NCI-H2171 treated with DMSO at 0.1 percent for 48 hours (cell line): ENCODE measurements at places on chromosomes 3 and 15.

DNA sequence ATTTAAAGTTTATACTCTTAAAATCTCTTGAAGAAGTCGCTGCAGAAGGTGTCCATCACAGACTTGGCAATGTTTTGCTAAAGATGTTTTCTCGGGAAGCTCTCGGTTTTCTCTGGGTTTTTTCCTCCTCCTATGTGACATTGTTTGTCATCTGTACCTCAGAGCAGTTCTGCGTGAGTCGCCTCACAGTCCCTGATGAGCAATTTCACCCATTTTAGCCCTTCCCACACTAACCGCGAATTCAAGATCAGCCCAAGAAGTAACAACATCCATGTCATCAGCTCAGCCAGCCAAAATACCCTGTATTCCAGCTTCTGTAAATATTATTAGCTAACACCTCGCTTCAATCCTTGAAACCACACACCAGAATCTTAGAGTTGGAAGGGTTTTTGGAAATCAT lies 224.3 kb upstream of the SETMAR start:
- no peak for DNase-seq

DNA sequence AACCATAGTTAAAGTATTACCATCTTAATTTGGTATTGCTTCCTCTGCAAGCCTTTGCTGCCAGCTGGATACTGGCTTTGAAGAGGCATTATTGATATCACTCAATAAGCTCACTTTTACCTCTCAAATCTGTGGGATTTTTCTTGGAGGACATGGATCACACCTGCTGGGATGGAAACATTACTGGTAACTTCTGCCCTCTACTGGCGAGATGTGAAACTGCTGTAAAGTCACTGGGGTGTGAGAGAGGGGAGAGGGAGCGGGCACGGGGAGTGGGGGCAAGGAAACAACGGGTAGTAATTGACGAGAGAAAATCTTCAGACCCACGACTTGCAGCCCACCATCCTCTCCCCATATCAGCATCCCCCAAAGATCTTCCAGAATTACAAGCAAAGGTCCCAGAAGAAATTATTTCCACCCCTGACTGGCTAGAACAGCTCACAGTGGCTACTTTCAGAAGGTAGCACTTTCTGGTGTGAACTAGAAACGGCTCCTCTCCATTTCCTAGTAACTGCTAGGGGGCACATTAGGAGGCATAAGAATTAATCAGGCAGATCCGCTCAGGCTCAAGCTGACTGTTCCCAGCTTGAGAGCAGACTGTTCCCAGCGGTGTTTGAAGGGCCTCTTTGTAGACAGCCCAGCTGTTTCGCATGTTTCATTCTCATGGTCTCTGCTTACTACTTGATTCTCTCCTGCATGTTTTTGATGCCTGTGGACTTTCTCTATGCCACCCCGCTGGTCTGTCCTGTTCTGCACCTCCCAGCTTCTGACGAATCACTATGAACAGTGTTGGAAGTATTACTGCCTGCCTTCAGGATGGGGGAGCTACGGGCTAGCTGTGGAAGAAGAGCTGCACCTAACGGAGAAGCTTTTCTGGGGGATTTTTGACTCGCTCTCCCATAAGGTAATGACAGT lies 230.4 kb upstream of the CHRM5 start:
- DNase-seq: peak; percentile 52

- no peak for DNase-seq
Observed at GRCh38 chr3:58022490-58022889, 14.3 kb downstream of the FLNB start.

DNA sequence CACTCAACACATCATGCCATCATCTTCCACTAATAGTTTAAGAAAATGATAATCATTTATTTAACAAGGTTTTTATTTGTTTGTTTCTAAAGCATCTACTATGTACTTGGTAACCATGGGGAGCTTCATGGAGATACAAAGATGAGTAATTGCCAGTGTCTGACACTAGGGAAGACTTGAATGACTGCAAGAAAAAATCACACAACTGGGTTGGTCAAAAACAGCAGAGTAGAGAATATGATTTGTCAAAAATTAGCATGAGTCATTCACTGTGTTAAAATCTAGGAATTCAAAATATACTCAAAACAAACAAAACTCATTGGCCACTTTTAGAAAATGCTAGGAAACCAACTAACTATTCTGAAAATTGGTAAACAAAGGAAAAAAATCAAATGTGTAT lies 6.3 kb downstream of the BNC1 start:
- DNase-seq: no peak

DNA sequence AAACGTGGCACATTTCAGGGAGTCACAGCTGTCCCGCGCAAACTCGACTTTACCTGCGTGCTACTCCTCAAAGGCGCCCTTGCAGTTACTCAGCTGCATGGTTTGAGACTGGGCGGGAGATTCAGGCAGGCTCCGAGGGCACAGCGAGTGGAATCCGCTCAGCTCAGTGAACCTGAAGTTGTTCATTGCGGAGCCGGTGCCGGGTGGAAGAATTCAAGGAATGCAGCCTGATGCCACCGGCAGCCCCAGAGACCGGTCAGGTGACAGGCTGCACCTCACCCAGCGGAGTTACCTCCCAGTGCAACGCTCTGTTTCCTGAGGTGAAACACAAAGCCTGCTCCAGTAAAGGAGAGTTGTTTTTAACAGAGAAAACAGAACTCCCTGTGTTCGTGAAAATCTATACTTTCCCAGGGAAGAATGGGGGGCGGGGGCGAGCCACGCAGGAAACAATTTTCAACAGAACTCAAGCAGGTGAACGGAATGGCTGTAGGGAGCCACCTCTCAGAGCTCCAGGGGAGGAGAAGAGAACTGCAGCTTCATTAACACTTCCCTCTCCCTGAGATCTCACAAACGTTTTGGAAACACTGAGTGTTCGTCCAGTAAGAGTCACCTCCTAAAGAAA lies 3.8 kb downstream of the VEPH1 start:
- no peak for DNase-seq

DNA sequence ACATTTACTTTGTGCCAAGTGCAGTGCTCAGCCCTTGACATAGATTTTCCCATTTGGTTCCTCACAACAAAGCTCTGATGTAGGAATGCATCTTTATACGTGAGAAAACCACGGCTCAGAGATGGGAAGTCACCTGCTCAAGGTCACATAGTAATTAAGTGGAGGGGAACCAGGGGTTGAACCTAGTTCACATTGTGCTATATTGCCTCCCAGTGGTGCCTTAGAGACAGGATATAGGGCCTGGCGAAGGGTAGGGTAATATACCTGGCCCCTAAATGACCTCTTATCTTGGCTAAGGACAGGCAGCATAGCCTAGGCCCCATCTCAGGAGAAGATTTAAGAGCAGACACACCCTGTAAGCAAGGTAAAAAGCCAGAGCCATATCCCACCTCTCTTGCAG lies 71.5 kb downstream of the FOXP1 start:
- no peak for DNase-seq

DNA sequence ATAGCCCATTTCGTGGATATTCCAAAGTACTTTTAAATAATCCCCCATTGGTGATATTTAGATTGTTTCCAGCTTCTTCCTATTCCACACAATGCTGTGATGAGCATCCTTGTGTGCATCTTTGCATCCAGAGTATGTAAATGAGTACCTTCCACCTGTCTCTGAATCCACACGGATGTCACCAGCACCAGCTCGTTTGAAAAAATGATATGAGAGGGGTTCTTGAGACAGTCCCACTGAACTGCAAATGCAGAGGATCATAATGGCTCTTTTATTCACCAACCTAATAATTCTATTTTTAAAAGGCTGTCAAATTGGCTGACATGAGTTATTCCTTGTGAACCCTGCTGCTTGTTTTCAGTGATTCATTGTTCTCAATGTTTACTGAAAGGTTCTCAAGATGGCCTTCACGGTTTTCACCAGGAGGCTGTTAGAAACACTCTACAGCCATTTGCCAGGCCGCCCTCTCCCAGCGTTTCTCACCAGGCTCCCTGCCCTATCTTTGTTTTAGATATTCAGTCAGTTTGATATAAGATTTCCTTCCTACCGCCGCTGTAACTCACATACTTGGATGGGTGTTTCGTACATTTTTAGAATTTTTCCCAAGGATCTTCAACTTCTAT lies 96.7 kb upstream of the PTPRG start:
- DNase-seq: no peak

GRCh38 chr3:175646865-175647264 lies 787.7 kb downstream of the NAALADL2 start:
- DNase-seq: no peak

DNA sequence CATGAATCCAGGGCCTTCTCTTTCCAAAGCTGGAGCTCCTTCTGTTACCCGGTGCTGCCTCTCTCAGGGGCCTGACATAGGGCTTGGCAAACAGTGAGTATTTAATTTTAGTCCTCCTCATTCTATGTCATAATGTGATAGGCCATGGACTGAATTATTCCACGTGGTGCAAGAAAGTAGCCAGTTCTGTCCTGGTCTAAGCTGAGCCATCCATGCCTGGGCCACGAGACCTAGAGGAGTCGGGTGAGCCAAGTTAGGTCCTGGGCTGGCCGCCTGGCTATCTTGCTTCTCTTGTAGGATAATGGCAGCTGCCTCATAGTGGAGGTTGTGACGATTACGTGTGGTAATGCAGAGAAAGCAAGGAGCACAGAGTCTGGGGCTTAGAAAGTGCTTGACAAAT lies 170.6 kb downstream of the FAM43A start:
- DNase-seq: no peak

GRCh38 chr3:61814674-61815073 lies 253.3 kb downstream of the PTPRG start:
- DNase-seq: peak; percentile 29

DNA sequence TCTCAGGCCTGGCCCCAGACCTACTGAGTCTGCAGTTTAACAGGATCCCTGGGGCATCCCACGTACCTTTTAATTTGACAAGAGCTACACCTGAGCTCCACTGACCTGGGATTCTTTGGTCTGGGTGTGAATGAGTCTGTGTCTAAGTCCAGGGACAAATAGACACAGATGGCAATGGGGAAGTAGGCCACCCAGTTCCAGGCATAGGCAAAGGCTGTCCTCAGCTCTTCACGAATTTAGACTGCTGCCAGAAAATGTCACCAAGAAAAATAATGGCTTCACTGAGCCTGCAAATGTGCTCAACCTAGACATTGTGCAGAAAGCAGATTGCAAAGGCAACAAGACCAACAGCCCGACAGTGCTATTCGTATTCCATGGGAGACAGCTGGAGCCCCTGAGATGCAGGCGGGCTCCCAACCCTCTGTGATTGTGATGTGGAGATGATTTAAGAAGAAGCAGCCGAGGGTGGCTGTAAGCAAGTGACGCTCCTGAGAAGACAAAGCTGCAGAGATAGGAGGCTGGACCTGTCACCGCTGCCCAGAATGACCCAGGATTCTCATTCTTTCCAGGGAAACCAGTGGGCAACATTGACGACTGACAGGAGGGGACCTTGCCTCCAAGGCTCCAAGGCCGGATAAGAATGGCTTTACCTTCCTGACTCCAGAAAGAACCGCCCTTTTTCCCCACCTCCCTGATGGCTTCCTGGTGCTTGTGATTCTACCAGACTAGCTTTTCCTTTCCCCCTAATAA lies 39.8 kb upstream of the IREB2 start:
- no peak for DNase-seq

- DNase-seq: no peak
Observed at GRCh38 chr15:85031944-85032558, 50.4 kb downstream of the PDE8A start.

DNA sequence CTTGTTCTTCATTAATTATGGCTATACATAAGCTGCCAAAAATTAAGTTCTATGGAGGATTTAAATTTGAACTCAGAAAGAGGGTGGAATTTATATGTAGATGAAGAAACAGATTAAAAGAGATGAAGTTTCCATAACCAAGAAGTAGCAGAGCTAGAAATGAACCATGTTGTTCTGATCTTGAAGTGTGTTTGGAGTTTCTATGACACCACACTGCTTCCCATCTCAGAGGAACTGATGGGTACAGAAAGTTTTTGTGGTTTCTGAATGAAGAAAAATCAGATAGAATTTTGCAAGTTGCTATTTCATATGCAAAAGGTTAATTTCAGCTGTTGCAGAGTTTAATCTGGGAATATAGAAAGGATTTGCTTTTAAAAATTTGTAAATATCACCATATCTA lies 710.3 kb downstream of the PDCD6IP start:
- DNase-seq: no peak
